ENCODE measurements at places on chromosomes 7 and 10. TPM values are rescaled to one million over a fixed set of nuclear protein-coding genes. Genes with fewer than 3 reads are reported as not detected.

- DNase-seq, result no peak
Measured at GRCh38 chr7:111333010-111333409, 229.3 kb downstream of the IMMP2L start.

DNA sequence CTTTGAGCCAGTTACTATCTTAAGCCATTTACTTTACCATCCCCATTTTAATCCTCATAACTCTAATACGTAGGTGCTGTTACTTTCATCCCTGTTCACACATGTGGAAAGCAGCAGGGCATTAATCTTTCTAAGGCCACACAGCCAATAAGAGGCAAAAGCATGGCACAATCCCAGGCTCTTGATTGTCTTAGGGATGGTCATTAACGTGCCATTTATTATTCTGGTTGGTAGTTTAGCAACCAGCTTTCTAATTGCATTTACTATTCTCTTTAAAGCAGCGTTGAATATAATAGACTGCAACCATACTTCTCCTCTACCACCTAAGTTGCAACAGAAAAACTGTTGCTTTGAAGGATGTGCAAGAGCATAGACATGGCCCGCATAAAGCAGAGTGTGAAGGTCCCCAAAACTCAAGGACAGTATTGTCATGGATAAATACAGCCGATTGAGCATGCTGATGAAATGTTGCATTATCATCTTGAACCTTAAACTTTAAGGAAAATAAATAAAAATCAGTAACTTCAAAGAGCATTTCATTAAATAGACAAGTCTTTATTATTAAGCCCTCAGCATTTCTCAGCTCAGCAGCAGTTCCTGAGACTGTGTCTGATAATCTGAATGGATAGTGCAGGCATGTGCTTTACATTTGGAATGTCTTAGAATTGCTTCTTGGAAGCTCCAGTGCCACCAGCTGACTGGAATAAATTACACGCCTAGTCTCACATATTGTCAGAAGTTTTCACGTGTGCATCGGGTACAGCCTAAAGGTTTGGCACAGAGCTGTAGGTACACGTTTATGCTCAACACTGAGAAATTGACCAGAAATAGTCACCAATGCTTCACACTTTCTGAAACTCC, 467.1 kb downstream of the SDK1 start:
- no peak for DNase-seq

- peak; percentile 46 for DNase-seq
Measured at GRCh38 chr7:26493737-26494428, 202.2 kb downstream of the SNX10 start.

GRCh38 chr7:141558544-141559183, 7.5 kb downstream of the AGK start:
- DNase-seq, result no peak

DNA sequence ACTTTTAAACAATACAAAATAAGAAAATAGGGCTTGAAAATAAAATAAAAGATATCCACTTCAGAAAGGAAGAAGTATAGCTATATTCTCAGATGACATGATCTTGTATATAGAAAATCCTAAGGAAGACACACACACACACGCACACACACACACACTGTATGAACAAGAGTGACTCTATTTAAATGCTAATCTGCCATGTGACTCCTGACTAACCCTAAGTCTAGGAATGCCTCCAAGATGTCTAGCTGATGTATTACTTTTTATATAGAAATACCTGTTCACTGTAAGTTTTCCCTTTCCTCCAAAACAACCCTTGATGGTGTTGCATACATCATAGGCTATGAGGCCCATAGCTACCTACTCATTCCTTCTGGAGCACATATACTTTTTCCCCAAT, 173.1 kb upstream of the LRRTM3 start:
- DNase-seq, result no peak

DNA sequence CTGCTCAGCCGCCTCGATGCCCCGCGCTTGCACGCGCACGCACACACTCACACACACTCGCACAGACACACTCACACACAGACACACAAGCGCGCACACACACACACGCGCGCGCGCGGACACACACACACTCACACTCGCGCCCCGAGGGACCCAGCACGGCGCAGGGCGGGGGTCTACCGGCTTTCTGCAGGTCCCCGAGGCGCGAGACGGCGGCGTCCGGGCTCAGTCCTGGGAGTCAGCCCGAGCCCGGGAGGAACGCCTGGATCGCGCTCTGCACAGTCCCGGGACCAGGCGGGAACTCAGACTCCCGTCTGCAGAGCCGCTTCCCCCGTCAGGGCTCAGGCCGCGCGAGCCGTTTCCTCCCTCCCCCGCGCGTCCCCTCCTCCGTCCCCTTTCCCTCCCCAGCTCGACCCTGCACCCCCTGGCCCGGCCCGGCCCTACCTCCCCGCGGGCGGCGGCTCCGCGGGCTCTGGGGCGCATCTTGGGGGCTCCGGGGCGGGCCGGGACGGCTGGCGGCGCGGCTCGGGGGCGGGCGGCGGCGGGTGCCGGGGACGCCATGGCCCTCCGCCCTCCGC, 464 bp downstream of the DENND2A start:
- DNase-seq, result peak; percentile 82

DNA sequence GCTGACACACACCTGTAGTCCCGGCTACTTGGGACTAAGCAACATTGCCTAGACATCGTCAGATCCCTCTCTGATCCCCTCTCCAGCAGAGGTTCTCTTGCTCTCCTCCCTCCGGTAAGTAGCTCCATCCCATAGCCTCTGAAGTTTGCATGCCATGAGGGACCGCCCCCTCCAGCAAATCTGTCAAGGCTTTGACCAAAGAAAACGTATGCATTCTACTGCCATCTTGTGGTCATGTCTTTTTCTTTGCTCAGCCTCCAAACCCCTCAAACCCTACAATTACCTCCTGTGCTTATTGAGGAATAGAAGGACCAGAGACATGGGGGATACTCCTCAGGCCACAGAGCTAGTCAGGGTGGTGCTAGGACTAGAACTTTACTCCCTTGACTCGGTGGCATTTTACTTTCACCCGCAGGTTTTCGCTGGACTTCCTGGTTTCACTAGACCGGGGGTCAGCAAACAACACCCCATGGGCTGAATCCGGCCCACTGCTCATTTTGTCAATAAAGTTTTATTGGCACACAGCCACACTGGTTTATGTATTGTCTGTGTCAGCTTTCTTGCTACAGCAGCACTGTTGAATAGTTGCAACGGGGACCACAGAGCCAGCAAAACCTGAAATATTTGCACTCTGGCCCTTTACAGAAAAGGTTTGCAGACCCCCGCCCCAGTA, 202.6 kb upstream of the FOXK1 start:
- no peak for DNase-seq

DNA sequence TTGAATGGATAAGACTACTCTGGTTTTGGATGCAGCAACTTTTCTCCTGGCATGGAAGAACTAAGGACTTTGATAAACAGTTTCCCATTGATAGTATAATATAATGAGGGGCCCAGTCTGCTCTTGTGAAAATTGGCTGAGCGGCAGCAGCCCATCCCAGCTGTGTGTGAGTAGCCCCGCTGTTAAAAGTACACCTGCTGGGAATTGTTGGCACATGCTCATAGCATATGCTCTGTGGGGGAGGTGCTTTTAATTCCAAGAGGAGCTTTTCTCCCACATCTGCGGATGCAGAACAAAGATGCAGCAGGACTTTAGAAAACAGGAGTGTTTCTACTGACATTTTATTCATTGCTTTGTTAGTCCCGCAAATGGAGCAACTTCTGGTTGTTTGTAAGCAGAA, 19.0 kb downstream of the SRI start:
- peak; percentile 17 for DNase-seq

DNA sequence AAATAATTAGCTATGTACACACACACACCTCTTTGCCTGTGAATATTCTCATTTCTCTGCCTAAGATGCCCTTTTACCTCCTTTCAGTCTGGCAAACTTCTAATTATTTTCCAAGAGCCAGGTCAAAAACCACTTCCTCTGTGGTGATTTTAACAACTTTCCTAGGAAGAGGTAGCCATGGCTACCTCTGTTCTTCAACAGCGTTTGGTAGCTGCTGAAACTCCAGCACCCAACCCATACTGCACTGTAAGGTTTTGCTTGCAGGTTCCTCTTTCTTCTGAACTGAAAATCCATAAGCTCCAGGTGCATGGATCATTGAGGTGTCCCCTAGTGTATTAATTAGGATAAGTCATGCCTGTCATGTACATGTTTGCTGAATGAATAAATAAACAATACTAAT, 25.6 kb downstream of the NRCAM start:
- DNase-seq, result no peak

GRCh38 chr10:127149501-127150081, 46.8 kb downstream of the INSYN2A start:
- peak; percentile 65 for DNase-seq

- peak; percentile 78 for DNase-seq
Measured at GRCh38 chr10:110209454-110209925, 2.1 kb downstream of the MXI1 start.

GRCh38 chr7:48304641-48305040, 133.4 kb downstream of the ABCA13 start:
- DNase-seq, result no peak

FGL2 gene
- total RNA-seq, result 96.9 TPM

PRSS2 gene
- not detected for total RNA-seq

SPACDR gene
- 0.54 TPM for total RNA-seq

CRHR2 gene
- not detected for total RNA-seq

PDK4 gene
- total RNA-seq, result 45.0 TPM

CYP26C1 gene
- total RNA-seq, result 0.35 TPM

ASB15 gene
- total RNA-seq, result not detected

RASSF4 gene
- total RNA-seq, result 76.4 TPM

GNG11 gene
- total RNA-seq, result 23.1 TPM
